Aorta (tissue), 5 donors: ENCODE measurements at places on chromosomes 13 and 19. TPM values are rescaled to one million over a fixed set of nuclear protein-coding genes. Genes with fewer than 3 reads are reported as not detected.

SPACA4 gene
- total RNA-seq, result not detected

CEACAM4 gene
- 1.8 TPM for total RNA-seq

SIGLEC10 gene
- total RNA-seq, result 4.0 TPM

FPR3 gene
- total RNA-seq, result 21.2 TPM

ZNF546 gene
- 4.3 TPM for total RNA-seq

TSSK6 gene
- 0.84 TPM for total RNA-seq

MYH14 gene
- total RNA-seq, result 11.8 TPM

DNA sequence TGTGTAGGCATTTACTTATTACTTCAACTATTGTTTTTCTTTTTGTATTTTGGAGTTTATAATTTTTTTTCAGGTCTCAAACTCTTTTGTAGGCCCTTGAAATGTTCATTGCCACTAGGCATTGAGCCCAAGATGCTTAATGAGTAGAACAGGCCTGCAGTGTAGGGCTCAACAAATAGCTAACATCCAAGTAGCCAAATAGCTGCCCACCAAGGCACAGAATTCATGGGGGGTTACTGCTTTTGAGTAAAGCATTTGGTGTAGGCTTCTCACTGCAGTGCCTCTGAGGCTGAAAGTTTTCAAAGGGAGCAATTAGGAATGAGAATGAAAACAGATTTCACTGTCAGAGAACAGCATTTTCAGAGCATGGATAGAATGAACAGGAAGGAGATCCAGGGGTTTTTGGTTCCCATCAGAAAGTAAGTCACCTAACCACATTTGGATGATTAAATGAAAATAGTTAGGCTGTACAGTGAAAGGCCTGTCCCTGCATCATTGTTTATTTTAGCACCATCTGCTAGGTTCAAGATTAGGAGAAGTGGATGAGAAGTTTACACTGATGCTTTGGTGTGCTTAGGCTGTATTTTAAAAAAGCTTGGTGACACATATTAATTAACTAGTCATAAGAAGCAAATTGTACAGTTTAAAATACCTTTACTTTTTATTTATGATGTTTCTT lies 61.0 kb downstream of the EDNRB start:
- no peak overlapping the region for H3K4me3 ChIP-seq
- no peaks in the 10 kb centered on the region for H3K27me3 ChIP-seq
- no peaks in the 10 kb centered on the region for H3K36me3 ChIP-seq

GRCh38 chr13:45718063-45718462 lies 15.9 kb downstream of the CBY2 start:
- H3K27me3 ChIP-seq, result no peaks in the 10 kb centered on the region
- no peak for DNase-seq
- H3K36me3 ChIP-seq, result no peaks in the 10 kb centered on the region
- H3K4me3 ChIP-seq, result no peak overlapping the region
- H3K27ac ChIP-seq, result no peak overlapping the region
- H3K4me1 ChIP-seq, result no peaks in the 10 kb centered on the region

- H3K4me1 ChIP-seq, result no peaks in the 10 kb centered on the region
- DNase-seq, result no peak
- no peak overlapping the region for H3K4me3 ChIP-seq
- no peak overlapping the region for H3K27ac ChIP-seq
- no peaks in the 10 kb centered on the region for H3K36me3 ChIP-seq
Measured at GRCh38 chr13:43243711-43244110, 220.3 kb downstream of the DNAJC15 start.

GRCh38 chr19:15180451-15181390 lies 20.1 kb downstream of the NOTCH3 start:
- no peaks in the 10 kb centered on the region for H3K4me1 ChIP-seq
- no peak for DNase-seq
- H3K4me3 ChIP-seq, result no peak overlapping the region
- no peaks in the 10 kb centered on the region for H3K27me3 ChIP-seq
- no peak overlapping the region for H3K27ac ChIP-seq
- peaks cover 3% of the 10 kb centered on the region for H3K36me3 ChIP-seq

GRCh38 chr19:5001615-5002014 lies 32.7 kb downstream of the KDM4B start:
- no peaks in the 10 kb centered on the region for H3K4me1 ChIP-seq
- DNase-seq, result no peak
- no peaks in the 10 kb centered on the region for H3K36me3 ChIP-seq
- no peak overlapping the region for H3K27ac ChIP-seq
- H3K27me3 ChIP-seq, result no peaks in the 10 kb centered on the region
- H3K4me3 ChIP-seq, result no peak overlapping the region

DNA sequence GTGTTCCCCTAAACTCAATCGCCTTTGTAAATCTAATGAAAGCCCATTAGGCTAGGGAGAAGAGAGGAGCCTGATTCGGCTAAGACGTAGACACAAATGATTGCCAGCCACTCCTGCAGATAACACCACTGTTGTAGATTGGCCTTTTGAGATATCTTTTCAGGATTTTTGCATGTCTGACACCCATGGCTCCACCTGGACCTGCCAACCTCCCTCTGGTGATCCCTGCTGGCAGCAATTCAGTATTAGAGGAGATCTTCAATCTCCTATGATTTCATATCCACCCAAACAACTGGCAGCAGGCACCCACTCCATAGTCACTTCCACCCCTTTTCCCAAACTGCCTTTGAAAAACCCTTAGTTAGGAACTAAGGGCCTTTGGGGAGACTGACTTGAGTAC lies 191.9 kb upstream of the UBL3 start:
- H3K4me3 ChIP-seq, result no peak overlapping the region
- H3K36me3 ChIP-seq, result no peaks in the 10 kb centered on the region
- H3K27ac ChIP-seq, result no peak overlapping the region
- DNase-seq, result no peak
- no peaks in the 10 kb centered on the region for H3K4me1 ChIP-seq

- DNase-seq, result peak; percentile 89
- no peaks in the 10 kb centered on the region for H3K4me1 ChIP-seq
- no peaks in the 10 kb centered on the region for H3K36me3 ChIP-seq
- H3K4me3 ChIP-seq, result no peak overlapping the region
- H3K27ac ChIP-seq, result no peak overlapping the region
- H3K27me3 ChIP-seq, result no peaks in the 10 kb centered on the region
Measured at GRCh38 chr19:869245-870177, 10.0 kb downstream of the CFD start.

- H3K4me1 ChIP-seq, result no peaks in the 10 kb centered on the region
- H3K4me3 ChIP-seq, result no peak overlapping the region
- H3K27ac ChIP-seq, result no peak overlapping the region
- no peak for DNase-seq
- H3K36me3 ChIP-seq, result no peaks in the 10 kb centered on the region
Measured at GRCh38 chr13:91946498-91947070, 548.2 kb downstream of the GPC5 start.

GRCh38 chr13:58056426-58056825 lies 424.9 kb downstream of the PCDH17 start:
- H3K27ac ChIP-seq, result no peak overlapping the region
- no peak overlapping the region for H3K4me3 ChIP-seq
- DNase-seq, result no peak
- H3K36me3 ChIP-seq, result no peaks in the 10 kb centered on the region
- no peaks in the 10 kb centered on the region for H3K4me1 ChIP-seq

DNA sequence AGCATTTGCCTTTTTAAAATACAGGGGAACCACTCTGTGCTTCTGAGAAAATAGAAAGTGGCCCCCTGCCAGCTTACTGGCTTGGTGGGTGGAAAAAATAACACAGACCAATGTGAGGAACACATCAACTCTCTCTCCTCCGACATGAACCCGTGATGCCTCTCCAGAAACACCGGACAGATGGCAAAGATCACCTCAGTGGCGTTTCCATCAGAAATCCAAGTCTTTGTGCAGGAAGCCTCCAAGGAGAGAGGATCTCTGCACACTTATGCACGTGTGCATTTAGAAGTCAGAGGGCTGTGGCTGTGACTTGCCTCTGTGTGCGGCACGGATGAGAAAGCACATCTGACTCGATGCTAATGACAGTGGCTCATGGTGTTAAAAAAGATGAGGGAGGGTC lies 112.3 kb upstream of the KLF12 start:
- no peaks in the 10 kb centered on the region for H3K36me3 ChIP-seq
- DNase-seq, result no peak

DNA sequence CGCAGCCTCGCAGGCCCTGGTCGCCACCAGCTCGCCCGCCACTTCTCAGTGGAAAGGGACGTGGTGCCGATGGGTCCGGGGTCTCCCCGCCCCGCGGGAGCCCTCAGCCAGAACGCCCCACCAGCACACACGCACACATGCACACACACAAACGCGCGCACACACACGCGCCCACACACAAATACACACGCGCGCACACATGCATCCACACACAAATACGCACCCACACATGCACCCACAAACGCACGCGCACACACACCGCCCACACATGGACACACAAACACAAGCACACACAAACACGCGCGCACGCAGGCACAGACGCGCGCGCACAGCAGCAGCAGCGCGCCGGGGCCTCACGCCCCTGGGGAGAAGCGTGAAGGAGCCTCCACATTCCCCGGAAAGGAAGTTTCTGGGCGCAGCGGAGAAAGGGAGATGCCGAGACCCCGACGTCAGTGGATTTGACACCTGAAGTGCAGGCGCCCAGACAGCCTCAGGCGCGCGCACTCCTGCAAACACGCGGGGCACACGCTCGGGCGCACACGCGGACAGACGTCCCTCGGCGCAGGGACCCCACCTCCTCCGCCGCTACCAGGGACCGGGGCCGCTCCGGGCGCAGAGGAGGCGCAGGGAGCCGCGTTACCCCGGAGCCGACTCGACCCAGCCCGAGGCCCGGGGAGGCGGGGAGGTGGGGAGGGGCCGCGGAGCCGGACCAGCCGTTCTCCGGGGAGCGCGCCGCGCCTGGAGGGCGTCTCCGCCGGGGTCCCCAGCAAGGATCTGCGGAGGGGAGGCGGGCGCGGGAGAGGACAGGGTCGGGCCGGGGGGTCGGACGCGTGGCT lies 622 bp downstream of the RASA3 start:
- no peaks in the 10 kb centered on the region for H3K27me3 ChIP-seq
- peak overlapping the region; percentile 45 for H3K4me3 ChIP-seq
- no peaks in the 10 kb centered on the region for H3K36me3 ChIP-seq
- H3K27ac ChIP-seq, result no peak overlapping the region

DNA sequence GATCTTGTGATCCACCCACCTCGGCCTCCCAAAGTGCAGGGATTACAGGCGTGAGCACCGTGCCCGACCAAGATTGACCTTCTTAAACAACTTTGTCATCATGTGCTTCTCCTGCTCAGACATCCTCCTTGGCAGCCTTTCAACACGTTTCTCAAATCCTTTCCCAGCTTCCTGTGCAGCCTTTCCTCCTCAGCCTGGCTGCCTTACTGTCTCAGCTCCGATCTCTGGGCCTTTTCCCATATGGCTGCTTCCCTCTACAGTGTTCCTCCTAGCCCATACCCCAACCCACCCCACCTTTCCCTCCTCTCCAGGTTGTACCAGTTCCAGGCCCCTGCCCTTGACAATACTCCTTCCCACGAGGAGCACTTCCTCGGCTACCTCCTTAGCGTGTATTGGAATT lies 7.2 kb downstream of the PHF11 start:
- no peak overlapping the region for H3K27ac ChIP-seq
- H3K4me1 ChIP-seq, result no peaks in the 10 kb centered on the region
- H3K27me3 ChIP-seq, result no peaks in the 10 kb centered on the region

DNA sequence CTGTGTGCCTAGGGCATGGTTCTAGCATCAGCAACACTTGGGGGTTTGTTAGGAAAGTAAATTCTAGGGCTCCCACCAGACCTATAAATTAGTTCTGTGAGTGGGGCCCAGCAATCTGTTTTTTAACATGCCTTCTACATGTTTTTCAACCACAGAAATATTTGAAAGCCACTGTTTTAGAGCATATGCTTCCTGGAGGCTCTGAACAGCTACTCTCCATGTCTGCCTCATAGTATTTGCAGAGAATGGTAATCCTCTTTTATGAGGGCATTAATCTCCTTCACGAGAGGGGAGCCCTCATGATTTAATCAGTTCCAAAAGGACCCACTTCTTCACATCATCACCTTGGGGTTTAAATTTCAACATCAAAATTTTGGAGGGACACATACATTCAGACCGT lies 6.0 kb downstream of the SPATA13 start:
- no peak for DNase-seq
- H3K36me3 ChIP-seq, result no peaks in the 10 kb centered on the region
- H3K27ac ChIP-seq, result no peak overlapping the region
- no peak overlapping the region for H3K4me3 ChIP-seq

- DNase-seq, result no peak
- H3K4me3 ChIP-seq, result no peak overlapping the region
- H3K4me1 ChIP-seq, result no peaks in the 10 kb centered on the region
- H3K27me3 ChIP-seq, result no peaks in the 10 kb centered on the region
- no peaks in the 10 kb centered on the region for H3K36me3 ChIP-seq
Measured at GRCh38 chr13:51747438-51748434, 56.2 kb downstream of the DHRS12 start.

- no peak overlapping the region for H3K27ac ChIP-seq
- H3K4me3 ChIP-seq, result no peak overlapping the region
- H3K27me3 ChIP-seq, result no peaks in the 10 kb centered on the region
- H3K4me1 ChIP-seq, result no peaks in the 10 kb centered on the region
- H3K36me3 ChIP-seq, result no peaks in the 10 kb centered on the region
Measured at GRCh38 chr19:15035795-15036311, 13.4 kb upstream of the CASP14 start.

- H3K4me3 ChIP-seq, result no peak overlapping the region
- no peak for DNase-seq
- no peaks in the 10 kb centered on the region for H3K4me1 ChIP-seq
- H3K27me3 ChIP-seq, result no peaks in the 10 kb centered on the region
Measured at GRCh38 chr13:99237981-99238662, 20.1 kb downstream of the GPR18 start.

DNA sequence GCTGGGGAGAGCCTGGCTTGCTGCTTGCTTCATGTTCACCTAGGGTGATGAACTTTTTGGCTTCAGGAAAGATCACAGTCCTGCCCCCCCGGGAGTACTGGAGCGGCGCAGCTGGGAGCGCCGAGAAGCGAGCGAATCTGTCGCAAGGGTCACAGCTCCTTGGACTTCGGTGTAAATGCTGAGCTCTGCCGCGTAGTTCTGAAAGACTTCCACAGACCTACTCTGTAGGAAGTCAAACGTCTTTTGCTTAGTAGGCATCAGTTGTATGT lies 2.7 kb downstream of the ING1 start:
- H3K36me3 ChIP-seq, result no peaks in the 10 kb centered on the region
- no peaks in the 10 kb centered on the region for H3K27me3 ChIP-seq
- peak overlapping the region; percentile 2 for H3K27ac ChIP-seq
- DNase-seq, result no peak

DNA sequence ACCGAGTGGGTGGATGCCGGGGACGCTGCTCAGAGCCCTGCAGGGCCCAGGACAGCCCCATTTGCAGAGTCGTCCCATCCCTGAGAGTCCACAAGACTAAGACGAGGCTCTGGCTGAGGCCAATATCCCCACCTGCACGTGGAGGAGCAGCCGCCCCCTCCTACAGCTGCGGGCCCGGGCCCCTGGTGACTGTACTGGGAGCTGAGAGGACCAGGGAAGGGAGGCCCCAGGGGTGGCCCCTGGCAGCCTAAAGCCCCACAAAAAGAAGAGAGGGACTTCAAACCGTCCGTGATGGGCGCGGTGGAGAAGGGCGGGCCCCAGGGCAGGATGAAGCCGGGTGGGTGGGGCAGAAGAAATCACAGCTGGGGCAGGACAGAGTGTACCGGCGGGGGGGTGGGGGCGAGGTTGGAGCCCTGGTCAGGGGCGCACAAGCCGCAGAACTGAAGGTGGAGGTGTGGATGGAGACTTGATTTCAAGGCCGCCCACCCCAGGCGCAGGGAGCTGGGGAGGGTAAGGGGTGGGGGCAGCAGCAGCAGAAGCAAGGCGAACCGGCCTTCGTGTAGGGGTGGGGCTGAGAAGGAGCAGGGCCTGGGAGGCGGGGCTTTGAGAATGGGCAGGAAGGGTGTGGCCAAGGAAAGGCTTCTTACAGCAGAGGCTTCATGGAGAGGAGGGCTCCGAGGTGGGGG lies 12.9 kb downstream of the CFD start:
- DNase-seq, result peak; percentile 76
- H3K4me3 ChIP-seq, result no peak overlapping the region
- H3K27ac ChIP-seq, result no peak overlapping the region

- H3K4me3 ChIP-seq, result no peak overlapping the region
- H3K27me3 ChIP-seq, result no peaks in the 10 kb centered on the region
- no peaks in the 10 kb centered on the region for H3K4me1 ChIP-seq
- no peak overlapping the region for H3K27ac ChIP-seq
Measured at GRCh38 chr13:112726016-112726767, 36.4 kb downstream of the ATP11A start.
